ENCODE measurements at places on chromosomes 4 and X.

DNA sequence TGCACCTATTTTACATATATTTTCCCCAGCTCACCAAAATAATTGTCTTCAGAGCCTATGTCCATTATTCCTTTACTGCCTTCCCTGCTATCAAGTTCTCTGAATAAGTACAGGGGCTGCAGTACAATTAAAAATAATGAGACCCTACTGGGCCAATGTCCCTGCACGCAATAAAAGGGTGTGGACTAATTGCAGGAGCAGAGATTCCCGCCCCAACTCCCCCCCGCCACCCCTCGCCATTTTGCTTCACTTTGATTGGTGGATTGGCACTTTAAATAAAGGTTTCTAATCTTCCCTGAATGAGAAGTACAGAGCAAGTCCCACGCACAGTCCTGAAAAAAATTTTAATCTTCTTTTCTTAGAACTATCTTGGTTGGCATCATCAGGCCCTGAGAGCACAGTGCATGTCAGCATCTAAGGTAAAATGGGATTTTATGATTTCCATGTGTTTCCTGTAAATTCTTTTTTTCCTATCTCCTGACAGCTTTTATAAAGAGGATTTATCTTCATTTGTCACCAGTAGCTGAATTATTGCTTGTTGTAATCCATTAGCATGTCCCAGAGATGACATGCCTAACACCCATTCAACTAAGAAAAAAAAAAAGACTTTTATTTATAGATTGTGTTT is at the start of gene AMBN:
Gene AMBN, plus strand, starts transcription at position 302 of the 628 bp plus-strand sequence. Its CDS starts 103 bp downstream, at position 405.
- DNase-seq = no peak

DNA sequence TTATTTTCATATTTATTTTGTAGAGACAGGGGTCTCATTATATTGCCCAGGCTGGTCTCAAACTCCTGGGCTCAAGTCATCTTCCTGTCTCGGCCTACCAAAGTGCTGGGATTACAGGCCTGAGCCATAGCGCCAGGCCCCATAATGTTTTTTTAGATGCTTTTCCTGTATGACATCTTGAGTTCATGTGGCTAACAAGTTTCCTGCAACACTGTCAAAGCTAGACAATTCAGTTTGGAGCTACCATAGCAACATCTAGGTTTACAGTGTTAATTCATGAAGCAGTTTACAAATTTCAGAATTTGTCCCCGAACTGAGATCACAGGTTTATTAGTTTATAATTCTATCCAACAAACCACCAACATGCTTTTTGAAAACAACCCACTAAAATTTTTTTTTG is 6.4 kb upstream of the IL13RA2 start:
- DNase-seq = no peak

GRCh38 chr4:183248201-183248600 is 71.9 kb downstream of the CLDN22 start:
- no peak for DNase-seq

GRCh38 chr4:180913750-180914149 is 1329.5 kb upstream of the TENM3 start:
- no peak for DNase-seq

- no peak for DNase-seq
Observed at GRCh38 chr4:152063621-152064240, 302.9 kb upstream of the GATB start.
